ENCODE measurements at places on chromosomes 5 and 9.
A peak's percentile ranks its signal among the peaks of the same experiment; 100 is the strongest.

GRCh38 chr9:108272349-108272899 is 583.4 kb downstream of the ACTL7B start:
- DNase-seq: no peak

GRCh38 chr9:108045851-108046250 is 556.3 kb upstream of the KLF4 start:
- DNase-seq: no peak

DNA sequence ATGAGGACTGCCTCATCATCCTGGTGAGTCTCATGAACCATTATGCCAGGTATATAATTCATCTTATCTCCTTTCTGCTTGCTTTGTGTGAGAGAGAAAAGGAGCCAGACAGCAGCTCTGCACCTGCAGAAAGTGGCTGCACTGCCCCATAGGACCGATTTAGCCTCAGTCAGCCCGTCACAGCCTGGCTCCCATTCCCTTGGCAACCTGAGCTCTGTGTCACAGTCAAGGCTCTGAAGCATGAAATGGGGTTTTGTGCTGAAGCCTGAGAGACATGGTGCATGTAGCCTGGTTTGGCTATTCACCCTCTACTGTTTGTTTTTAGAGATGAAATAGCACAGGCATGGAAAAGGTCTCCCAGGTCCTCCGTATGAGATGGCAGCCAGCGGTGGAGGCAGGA is 198.3 kb downstream of the KCTD16 start:
- no peak for DNase-seq

GRCh38 chr9:37977851-37978480 is 74.0 kb upstream of the SLC25A51 start:
- DNase-seq: no peak

- no peak for DNase-seq
Measured at GRCh38 chr9:27426511-27427271, 97.4 kb upstream of the IFNK start.

DNA sequence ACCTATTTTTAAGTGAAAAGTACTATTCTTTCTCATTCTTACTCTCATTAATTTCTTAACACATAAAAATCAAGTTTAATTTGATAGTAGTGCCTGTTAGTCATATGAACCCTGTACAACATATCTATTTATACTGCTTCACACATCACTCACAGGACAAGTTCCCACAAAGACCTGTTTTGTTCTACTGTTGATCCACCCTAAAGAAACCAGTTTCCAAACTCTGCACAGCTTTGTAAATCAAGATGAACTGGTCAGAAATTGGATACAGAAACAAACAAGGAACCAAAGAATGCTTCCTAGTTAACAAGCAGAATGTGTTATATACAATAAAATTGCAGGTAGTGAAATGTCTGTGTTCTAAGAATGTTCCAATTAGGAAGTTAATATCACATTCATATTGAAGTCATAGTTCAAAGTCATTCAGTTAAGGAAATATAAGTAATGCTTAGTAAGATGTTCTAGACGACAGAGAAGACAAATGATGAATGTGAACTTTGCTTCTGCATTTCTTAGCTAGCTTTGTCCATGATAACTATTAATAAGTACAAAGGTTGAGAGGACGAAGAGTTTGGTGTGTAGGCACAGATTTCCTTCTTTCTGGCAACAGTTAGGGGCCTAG is 33.4 kb downstream of the C9orf85 start:
- no peak for DNase-seq

DNA sequence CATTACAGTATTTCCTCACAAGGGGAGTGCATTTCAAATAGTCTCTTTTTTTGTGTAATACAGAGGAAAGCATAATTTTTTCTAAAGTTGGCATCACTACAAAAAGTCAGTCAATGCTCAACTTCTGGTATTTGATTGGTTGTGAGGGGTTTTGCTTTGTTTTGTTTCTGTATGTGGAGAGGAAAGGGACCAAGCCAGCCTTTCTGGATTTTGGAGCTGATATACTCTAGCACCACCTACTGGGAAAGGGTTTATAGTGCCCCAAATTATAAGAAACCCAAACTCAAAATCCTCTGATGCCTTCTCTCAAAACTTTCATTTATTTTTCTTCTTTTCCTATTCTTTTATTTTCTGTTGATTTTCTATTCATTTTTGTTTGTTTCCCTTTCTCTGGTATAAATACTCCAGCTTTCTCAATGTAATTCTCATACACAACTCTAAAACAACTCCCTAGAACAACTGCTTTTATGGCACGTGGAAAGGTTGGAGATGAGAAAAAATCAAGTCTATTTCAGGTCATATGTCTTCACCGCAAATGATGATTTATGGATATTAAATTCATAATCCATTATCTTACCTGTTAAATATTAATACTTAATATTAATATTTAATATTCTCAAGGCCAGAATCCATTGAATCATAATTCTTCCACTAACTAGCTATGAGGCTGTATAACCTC is 69.5 kb upstream of the ANXA1 start:
- no peak for DNase-seq

- peak; percentile 22 for DNase-seq
Measured at GRCh38 chr9:124040935-124041816, 29.6 kb downstream of the LHX2 start.

GRCh38 chr5:56052735-56053134 is 58.0 kb upstream of the IL6ST start:
- DNase-seq: no peak

- DNase-seq: no peak
Measured at GRCh38 chr9:98789483-98790133, 6.7 kb downstream of the ANKS6 start.

GRCh38 chr9:113274474-113275156 is 757 bp downstream of the CDC26 start:
- peak; percentile 17 for DNase-seq

DNA sequence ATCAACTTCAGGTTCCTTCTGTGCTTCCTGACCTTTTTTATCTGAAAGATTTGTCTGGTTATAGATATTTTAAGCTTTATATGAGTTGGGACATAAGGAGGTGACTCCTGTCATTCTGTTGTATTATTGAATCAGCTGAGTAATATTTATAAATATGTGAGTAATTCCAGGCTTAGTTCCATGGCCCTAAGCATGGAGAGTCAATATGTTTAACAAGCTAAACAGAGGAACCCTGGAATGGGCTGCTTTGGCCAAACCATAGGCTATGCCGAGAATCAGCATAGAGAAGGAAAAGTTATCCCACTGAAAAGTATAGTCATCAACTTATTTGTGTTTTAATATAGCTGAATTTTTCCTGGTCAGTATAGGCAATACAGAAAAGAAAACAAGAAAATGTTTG is 7.2 kb upstream of the EIF4EBP3 start:
- DNase-seq: no peak

- DNase-seq: no peak
Measured at GRCh38 chr9:70121818-70122436, 78.3 kb downstream of the MAMDC2 start.

DNA sequence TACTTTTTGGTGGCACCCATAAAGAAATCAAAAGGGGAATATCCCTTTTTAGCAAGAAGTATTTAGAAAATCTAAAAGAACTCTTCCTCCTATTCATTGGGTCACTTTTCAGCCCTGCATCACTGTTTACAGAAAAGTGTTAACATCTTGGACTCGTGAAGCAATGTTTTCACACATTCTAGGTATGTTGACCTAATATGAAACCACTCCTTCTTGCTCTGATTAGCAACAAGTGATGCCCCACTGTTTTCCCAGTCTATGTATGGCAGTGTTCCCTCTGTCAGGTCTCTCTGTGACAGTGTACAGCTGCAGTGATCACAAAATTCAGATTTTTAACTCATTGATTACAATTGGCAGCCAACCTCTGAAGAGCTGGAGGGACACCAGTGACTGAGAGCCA is 148.2 kb upstream of the SLC12A2 start:
- no peak for DNase-seq

DNA sequence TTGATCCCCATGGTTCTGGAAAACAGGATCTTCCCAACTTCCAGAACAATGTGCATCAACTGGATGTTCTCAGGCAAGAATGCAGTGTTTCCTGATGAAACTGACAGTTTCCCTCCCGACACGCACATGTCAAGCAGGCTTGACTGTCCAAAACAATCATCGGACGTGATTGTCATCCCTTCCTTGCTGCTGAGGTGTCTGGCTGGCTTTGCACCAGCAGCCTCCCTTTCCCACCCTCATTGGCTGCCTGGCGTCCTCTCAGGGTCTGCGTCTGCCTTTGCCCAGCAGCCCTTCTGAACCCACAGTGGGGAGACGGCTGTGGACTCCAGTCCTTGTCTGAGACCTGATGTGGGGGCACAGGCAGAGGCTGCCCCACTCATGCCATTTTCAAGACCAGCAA is 110.8 kb downstream of the MARCHF3 start:
- no peak for DNase-seq

Data from T-helper 2 cell treated with Interferon-gamma antibody and Interleukin-4, amounts not matched to agents 5 μg/mL and 100 μg/mL, for 36 hours (primary cell).